ENCODE measurements at places on chromosomes 1 and 21.

- no peak overlapping the region for H3K4me3 ChIP-seq
- H3K27me3 ChIP-seq = no peaks in the 10 kb centered on the region
- no peaks in the 10 kb centered on the region for H3K36me3 ChIP-seq
- H3K27ac ChIP-seq = no peak overlapping the region
- no peaks in the 10 kb centered on the region for H3K4me1 ChIP-seq
These were observed 203.4 kb upstream of the SPAG17 start for GRCh38 chr1:118388301-118388959.

DNA sequence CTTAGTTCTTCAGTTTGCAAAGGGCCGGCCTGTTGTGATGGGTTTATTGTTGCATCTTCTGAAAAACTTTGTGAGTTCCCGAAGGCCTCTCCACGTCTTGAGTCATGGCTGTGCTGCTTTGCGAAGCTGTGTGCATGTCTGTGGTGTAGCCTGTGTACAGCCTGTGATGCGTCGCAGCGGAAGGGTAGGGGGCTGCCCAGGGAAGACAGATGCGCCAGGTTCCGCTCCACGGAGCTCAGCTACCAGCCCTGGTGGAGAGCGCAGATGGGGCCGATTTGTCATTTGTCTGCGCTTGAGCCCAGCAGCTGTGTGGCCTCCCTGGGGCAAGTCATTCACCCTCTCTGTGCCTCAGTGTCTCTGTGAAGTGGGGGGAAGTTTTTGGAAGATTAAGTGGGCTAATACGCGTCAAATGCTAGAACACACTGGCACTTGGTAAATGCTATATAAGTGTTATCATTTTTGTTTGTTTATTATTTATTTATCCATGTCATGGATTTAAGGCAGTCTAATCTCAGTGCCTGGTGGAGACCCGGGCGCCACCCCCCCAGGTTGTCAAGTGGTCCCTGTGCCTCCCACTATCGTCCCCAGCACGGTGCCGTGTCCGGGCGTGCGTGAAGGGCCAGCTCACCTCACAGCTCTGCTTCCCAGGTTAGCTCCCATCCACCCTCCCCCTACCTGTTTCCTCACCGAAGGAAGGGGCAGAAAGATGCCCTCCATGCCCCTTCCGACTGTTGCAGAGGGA lies 8.4 kb downstream of the PDE9A start:
- no peak overlapping the region for H3K27ac ChIP-seq
- no peak for DNase-seq
- H3K27me3 ChIP-seq = no peaks in the 10 kb centered on the region
- no peak overlapping the region for H3K4me3 ChIP-seq

GRCh38 chr21:30964283-30964682 lies 74.0 kb downstream of the KRTAP19-8 start:
- H3K4me3 ChIP-seq = no peak overlapping the region
- DNase-seq = no peak
- H3K27ac ChIP-seq = no peak overlapping the region
- H3K4me1 ChIP-seq = no peaks in the 10 kb centered on the region

DNA sequence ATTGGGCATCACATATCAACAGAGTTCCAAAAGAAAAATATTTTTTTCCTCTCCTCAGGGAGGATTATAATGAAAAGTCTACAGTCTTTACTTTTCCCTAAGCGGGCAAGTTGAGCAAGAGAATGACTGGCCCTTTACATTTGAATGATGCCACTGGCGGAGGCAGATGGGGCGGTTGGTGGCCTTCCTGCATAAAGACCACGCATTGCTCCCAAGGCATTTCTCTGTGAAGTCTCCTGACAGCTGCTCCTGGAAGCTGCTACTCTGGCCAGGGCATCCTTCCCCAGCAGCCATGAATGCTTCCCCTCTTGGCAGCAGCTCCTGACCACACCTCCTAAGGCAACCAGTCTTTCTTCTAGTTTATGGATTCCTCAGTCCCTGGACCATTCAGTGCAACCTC lies 161.1 kb upstream of the RRP15 start:
- no peak for DNase-seq
- H3K4me3 ChIP-seq = no peak overlapping the region
- H3K4me1 ChIP-seq = no peaks in the 10 kb centered on the region
- no peak overlapping the region for H3K27ac ChIP-seq
- H3K36me3 ChIP-seq = no peaks in the 10 kb centered on the region

DNA sequence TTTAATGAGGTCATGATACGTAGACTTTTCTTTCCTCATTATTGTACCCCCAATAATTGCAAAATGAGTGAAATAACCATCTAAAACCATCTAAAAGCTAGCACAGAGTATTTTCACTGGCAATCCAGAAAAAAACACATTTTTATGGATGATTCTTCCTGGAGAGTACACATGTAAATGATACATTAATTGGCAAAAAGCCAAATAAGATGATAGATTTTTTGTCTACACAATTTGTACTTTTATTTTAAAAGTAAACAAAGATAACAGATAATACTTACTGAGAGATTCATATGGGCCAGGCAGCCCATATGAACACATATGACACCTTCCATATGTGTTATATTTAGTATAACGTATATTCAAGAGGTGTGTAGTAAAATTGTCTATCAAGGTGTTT lies 2.5 kb upstream of the KRTAP19-7 start:
- no peak for DNase-seq
- no peaks in the 10 kb centered on the region for H3K27me3 ChIP-seq
- H3K4me3 ChIP-seq = no peak overlapping the region
- no peaks in the 10 kb centered on the region for H3K36me3 ChIP-seq

DNA sequence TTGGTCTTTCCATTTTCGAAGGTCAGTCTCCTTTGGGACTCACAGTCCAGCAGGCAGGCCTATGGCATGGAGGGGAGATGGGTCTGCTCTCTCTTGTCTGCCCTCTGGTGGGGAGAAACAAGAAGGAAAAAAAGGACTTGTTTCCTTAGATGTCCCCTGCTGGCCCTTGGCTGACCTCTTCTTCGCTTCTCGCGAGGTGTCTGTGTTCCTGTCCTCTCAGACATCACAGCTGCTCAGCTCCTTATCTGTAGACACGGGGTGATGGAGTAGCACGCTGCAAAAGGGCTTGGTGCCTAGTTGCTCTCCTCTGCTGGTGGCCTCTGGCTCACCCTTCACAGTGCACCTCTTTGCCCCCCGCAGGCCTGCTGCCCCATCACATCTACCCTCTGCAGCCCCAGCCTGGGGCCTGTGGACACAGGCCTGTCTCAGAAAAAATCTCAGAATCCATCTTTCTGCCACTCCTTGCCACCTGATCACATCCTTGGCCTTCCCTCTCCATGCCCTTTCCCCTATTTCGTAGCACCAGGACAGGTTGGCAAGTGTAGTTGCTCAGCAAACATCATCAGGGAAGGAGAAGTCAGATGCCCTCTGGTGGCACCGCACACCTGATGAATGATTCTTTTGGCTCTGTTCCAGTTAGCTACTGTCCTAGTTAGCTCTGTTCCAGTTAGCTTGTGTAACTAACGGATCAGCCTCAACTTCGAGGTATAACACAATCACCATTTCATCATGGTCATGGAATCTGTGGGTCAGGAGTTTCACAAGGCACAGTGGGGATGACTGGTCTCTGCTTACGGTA lies 18.7 kb upstream of the AK2 start:
- H3K4me3 ChIP-seq = no peak overlapping the region
- peaks cover 6% of the 10 kb centered on the region for H3K4me1 ChIP-seq
- no peaks in the 10 kb centered on the region for H3K36me3 ChIP-seq
- peak overlapping the region; percentile 4 for H3K27ac ChIP-seq
- H3K27me3 ChIP-seq = no peaks in the 10 kb centered on the region
